ENCODE measurements at places on chromosomes 1 and 21.

DNA sequence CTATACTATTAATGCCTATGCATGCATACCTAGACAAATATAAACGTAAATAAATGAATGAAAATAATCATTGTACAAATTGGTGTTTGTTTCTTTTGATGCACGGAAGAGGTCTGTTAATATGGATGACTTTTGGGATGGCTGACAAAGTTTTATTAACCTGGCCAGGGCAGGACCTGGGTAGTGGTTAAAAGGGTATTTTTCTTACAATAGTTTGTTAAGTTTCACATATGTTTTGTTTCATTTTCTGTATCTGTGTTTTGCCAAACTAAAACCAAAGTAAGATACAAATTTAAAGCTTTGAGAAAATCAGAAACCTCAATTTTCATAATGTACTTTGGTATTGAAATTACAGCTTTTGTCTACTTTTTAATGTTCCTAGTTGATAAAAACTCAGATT, 222.7 kb upstream of the OLFM3 start:
- no peak for DNase-seq

DNA sequence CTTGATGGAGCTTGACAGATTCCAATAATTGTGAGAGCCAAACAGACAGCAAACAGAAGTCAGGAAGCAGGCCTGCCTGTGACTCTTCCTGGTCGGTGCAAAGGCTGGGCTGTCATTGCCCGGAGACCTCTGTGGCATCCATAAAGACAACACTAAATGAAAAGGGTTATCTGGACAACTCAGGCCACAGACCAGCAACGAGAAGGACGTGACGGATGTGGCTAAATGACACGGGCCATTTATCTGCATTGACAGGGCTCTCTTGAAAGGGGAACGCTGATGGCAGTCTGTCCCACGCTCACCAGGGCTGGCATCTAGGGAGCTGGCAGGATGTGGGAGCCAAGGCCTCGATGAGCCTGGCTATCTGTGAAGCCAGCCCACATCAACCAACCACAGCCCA, 35.0 kb downstream of the HMGB4 start:
- no peak for DNase-seq

- no peak for DNase-seq
Observed at GRCh38 chr1:99673315-99673714, 27.4 kb downstream of the PALMD start.

GRCh38 chr1:109637446-109637845, 17.8 kb downstream of the AMPD2 start:
- no peak for DNase-seq

DNA sequence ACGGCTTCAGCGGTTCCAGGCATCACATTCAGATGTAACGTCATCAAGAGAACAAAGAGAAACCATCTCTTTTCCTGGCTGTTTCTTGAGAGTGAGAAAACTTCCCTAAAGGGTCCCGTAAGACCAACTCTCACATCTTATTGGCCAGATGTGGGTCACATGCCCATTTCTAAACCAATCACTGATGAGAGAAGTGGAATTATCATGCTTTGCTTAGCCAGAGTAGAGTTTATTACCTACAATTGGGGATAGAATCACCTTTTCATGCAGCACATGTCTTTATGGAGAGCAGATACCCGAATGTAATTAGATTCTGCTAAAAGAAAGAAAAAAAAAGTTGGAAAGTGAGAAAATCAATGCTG, 54.4 kb downstream of the LYPLAL1 start:
- no peak for DNase-seq

GRCh38 chr1:27686223-27686990, 14.4 kb upstream of the IFI6 start:
- DNase-seq: no peak

All from midbrain (tissue), 1 donor.